GF-D8 (cell line): ENCODE measurements at places on chromosomes 13 and 19.

DNA sequence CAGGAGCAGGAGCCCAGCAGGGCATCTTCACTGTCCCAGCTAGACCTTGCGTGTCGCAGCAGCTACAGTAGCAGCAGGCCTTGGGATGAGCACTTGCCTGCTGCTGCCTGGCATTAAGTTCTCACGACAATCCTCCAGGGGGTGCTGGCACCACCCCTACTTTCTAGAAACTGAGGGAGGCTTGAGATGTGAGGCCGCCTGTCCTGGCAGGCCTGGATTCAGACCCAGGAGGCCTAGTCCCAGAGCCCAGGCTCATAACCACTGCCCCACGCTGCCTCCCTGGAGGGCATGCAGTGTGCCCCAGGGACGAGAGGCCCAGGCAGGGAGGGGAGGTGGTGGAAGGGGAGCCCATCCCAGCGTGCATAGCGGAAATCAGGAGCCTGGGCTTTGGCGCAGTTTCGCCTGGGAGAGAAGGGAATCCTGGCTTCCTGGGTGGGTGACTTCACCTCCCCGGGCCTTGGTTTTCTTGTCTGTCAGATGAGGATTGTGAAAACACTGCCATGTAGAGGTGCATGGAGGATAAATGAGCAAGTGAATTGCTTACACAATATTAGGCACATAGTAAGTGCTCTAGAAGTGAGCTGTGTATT is 26.1 kb downstream of the PPP5C start:
- no peak for DNase-seq

DNA sequence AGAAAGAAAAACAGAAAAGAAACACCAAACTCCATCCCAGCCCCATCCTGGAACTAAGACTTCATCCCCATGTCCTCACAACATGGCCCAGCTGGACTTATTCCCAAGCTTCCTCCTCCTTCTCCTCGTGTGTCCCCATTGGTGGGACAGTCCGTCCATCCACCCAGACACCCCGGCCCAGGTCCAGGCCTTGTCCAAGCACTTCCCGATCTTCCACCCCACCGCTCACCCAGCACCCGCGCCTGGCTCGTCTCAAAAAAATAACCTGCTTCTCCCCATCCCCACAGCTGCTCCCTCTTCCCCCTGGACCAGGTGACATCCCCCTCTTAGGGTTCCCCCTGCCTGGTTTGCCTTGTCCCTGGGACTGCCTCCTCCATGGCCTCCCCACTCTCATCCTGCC is 1.4 kb upstream of the FCER2 start:
- DNase-seq, result no peak

GRCh38 chr13:97574926-97575325 is 141.0 kb downstream of the RAP2A start:
- no peak for DNase-seq

DNA sequence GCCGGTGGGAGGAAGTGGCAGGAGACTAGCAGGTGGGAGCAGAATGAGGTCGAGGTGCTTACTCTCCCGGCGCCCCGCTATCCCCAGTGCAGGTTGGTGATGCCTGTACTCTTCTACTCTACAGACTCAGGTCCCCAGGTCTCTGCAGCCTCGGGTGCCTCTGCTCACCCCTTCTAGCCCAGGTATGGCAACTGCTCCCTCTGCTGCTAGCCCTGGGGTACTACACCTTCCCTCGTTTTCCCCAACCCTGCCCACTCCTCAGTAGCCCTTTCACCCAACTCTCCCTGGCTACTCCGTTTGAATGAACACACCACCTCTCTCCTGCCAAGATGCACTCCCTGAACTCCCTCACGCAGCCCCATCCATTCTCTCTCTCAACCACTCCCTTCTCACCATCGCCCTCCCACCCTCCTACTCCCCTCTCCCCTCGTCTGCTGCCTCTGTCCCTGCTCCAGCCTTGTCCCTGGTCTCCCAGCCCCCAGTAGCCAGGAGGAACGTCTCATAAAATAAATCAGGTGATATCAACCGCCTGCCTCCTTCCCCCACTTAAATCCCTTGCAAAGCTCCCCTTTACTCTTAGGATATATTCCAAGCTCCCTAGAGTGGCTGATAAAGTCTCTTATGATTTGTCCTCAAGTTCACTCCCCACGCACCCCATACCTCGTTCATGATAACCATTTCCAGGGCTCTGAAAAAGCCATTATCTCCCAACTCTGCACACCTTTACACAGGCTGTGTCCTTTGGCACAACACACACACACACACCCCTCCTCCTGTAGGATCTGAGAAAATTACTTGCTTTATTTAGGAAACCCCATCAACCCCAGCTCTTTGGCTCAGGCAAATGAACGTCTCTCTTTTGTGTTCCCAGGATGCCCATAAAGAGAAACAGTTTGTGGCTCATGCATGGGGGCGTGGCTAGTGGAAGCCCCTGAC is 8.2 kb upstream of the MEIS3 start:
- DNase-seq, result no peak

GRCh38 chr19:47776568-47776967 is 1.9 kb upstream of the SELENOW start:
- no peak for DNase-seq
